ENCODE measurements at places on chromosomes 3 and 15. TPM values are rescaled to one million over a fixed set of nuclear protein-coding genes. Genes with fewer than 3 reads are reported as not detected.

DNA sequence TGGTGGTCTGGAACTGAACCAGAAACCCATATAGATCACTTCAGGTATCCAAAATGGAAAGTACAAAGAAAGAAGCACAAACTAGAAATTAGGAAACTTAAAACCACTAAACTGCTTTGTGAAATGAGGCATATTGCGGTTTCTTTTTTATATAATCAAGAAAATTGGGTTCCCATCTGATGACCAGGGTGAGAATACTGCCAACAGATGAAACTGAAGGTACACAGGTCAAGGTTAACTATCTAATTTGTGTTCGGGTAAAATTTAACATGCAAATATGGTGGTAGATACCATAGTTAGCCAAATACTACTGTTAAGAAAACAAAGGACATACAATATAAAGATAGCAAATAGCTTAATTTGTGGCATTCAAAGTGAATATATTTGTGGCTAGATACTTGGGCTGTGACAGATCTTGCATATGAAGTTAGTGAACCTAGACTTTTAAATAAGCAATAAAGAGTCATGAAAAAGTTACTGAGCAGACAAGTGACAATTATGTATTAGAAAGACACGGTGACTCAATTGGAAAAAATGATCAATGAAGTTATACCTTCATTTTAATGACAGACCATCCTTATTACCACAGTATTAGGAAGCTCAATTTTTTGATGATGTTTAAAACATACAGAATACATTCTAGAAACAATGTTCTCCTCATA is 127.4 kb downstream of the NR2E3 start:
- no peak for DNase-seq

MINAR1 gene
- total RNA-seq: 1.3 TPM

SCAANT1 gene
- not detected for total RNA-seq

UROC1 gene
- not detected for total RNA-seq

DNA sequence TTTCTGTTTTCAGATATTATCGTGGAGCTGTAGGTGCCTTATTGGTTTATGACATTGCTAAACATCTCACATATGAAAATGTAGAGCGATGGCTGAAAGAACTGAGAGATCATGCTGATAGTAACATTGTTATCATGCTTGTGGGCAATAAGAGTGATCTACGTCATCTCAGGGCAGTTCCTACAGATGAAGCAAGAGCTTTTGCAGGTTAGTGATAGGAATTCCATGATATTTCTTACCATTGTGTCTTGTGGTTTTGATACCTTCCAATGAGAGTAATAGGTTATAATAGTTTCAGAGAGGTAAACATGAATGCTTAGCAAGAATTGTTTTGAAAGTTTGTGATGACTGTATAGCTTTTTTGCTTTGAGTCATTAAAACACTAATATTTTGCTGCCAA is 8.5 kb downstream of the RAB11A start:
- DNase-seq: no peak

DNA sequence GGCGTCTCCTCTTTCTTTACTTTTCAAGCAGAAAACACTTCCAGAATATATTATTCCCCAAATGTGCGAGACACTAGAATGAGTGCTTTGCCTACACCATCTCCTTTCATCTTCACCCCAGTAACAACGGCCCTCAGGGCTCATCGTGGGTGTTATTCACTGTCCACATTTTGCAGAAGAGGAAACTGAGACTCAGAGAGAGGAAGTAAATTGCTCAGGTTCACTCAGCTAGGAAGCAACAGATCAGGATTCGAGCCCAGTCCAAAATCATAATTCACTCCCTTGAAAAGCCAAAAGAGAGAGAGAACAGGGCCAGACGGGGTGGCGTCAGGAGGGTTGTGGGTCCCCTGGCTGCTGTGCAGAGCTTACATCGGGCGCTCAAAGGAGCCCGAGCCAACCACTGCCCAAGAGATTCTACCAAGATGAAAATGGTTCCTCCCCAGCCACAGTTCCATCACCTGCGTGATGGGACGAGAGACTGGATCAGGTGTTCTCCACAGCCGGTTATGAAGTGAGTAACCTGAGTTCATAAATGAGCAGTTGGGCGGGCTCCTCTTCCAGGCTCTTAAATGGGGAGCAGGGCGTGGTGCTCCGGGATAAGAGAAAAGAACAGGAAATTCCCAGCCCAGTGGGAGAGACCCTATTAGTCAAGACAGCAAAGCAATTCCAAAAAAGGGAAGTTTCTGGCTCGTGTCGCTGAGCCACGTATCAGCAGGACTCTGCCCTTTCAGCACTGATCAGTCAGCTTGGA is 48.6 kb upstream of the FLNB start:
- no peak for DNase-seq

Measured in myocyte (in vitro differentiated cells).